Fibroblast of villous mesenchyme (primary cell): ENCODE measurements at places on chromosomes 1 and 21.

DNA sequence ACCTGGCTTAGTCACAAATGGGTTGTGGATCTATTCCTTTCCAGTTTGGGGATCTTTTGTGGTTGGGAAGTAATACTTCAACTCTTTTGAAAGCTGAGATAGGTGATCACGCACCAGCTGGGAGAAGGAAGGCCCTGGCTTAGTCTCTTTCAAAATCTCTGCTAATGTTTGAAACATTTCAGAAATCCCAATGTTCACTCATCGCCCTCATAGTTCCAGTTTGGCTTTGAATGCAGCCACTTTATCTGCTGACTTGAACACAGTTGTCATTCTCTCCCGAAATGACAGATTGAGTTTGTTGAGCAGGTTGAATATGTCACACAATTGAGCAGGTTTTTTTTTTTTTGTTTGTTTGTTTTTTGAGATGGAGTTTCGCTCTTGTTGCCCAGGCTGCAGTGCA is 24.6 kb downstream of the RASAL2 start:
- no peak for DNase-seq

DNA sequence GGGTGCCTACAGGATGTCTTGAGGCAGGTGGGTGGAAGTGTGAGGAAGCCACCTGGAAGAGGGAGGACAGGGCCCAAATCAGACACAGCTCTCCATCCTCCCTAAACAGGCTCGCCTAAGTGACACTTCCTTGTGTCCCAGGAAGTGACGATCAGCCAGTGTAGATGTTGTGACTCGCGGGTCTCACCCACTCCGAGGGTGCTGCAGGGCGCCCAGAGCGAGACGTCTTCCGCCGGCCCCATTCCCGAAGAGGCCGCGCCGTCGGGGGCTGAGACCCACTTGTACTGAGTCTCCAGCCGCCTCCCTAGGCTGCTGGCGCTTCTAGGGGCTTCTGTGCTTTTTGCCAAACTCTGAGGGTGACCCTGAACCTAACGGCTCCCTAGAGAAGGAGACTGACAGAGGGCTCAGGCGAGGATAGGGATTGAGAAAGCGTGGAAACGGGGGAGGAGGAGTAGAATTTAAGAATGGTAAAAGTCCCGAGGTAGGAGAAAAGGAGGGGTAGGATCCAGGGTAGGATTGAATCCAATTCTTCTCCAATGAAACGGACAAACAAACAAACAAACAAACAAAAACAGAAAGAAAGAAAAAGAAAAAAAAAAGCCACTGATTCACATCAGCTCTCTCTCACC is 543 bp upstream of the MARK1 start:
- no peak for DNase-seq

- DNase-seq: no peak
Observed at GRCh38 chr1:201419256-201419655, 2.3 kb downstream of the TNNI1 start.

DNA sequence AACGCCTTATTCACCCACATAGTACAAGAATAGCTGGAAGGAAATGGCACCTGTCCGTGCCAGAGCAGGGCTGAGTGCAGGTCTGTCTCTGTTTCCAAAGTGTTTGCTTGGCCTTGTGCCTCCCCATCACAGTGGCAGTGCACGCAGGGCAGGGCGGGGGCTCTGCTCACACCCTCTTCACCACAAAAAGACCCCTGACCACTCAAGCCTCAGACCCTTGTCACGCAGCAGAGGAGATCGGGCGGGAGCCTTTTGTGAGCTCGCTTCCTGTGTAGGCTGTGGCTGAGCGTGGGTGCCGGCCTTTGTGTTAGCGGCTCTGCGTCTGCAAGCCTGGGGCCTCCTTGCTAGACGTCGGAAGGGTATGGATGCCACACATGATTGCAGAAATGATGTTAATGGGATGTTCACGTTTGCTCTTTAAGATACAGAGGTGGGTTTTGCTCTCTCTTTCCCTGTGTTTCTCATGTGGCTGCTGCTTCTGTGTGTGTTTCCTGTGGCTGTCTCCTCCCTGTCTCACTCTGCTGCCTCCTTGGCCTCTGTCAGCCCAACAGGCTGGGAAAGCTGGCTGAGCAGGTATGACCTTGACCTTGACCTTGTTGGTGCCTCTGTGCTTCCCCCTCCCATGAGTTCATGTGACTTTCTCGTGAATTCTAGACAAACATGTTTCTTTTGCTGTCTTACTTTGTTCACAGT is 45.4 kb downstream of the S100B start:
- no peak for DNase-seq

DNA sequence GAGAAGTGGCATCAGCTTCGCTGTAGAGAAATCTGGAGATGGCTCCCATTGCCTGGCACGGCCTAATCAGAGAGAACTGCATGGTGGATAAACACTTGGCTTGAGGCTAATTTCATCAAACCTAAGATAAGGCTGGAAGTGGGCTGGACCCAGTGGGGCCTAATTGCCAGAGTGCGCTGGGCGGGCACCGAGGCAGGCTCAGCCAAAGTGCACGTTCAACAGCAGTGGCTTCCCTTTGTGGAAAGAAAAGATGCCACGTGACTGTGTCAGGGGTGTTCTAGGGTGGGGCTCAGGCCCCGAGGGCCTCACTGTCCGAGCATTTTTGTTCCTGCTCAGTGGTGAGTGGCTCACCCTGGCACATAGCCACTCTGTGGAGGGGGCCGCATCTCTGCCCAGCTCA is 5.8 kb downstream of the PLCH2 start:
- no peak for DNase-seq

- DNase-seq: peak; percentile 49
Observed at GRCh38 chr1:222928212-222928611, 113.4 kb downstream of the DISP1 start.

DNA sequence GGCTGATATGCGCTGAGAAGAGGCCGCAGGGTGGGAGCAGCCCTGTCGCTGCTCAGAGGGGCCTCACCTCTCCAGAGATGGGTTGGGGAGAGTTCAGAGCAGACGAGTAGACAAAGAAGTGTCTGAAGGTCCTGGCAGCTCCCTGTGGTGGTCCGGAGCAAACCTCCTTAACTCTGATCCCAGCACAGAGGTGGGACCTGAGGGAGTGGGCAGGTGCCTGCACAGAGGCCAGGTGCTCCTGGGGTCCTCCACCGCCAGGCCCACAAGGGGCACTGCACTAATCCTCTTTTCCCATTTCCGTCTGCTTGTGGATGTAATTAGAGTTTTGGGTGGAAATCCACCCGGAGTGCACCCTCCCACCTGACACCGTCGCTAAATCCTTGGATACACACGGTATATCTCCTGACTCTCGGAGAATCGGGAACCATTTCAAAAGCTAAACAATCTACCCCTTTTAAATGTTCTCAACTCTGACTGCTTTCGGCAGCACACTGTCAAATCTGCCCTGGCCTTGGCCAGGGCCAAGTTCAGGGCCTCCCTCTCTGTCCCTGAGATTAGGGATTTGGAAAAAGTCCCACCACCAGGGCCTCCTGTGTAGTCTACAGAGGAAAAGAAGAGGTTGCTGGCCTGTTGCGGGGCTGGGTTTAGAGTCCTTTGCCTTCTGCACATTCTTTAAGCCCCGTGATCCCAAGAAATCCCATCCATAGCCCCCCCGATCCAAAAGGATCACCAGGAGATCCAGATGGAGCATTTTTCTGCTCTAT is 22.4 kb downstream of the CASZ1 start:
- DNase-seq: no peak

DNA sequence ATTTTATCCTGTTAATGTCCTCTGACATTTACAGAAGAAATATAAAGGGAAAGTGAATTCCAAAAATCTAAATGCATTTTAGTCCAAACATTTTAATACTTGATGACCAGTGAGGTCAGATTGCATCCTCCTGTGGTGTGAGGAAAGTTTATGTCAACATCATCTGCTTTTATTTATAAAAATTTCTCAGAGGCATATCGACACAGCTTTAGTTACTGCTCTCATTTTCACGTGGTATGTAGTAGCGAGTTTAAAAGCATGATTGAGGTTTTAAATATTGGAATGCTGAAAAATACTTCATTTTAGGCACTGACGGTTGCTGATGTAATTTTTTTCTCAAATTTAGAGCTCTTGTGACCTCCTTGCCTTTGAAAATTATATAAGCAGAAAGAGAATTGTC is 234.8 kb downstream of the HMCN1 start:
- peak; percentile 59 for DNase-seq

DNA sequence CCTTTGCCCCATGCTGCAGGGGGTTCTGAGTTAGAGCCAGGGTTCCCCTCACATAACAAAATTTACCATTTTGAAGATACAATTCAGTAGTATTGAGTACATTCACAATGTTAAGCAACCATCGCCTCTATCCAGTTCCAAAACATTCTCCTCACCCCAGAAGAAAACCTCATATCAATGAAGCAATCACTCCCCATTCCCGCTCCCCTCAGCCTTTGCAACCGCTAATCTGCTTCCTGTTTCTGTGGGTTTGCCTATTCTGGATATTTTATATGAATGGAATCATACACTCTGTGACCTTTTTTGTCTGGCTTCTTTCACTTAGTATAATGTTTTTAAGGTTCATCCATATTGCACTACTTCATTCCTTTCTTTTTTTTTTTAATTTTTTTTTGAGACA is 32.9 kb downstream of the SERINC2 start:
- DNase-seq: no peak

- no peak for DNase-seq
Observed at GRCh38 chr1:226558036-226558650, 9.6 kb downstream of the STUM start.

- DNase-seq: no peak
Observed at GRCh38 chr1:212482637-212483441, 50.1 kb downstream of the NENF start.

GRCh38 chr1:83882906-83883305 is 116.0 kb downstream of the TTLL7 start:
- DNase-seq: peak; percentile 57

DNA sequence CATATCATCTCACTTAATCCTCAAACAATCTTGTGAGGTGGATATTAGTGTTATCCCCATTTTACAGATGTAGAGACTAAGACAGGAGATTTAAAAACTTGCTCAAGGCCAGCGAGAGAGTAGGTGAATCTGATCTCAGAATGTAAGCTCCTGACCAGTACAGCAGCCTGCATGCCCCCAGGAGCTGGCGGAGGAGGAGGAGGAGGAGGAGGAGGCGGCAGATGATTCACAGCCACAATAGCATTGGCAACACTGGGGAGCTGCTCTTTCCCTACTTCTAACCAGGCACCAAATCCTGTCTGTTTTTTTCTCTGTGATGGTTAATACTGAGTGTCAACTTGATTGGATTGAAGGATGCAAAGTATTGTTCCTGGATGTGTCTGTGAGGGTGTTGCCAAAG is 243.2 kb downstream of the ATG4C start:
- DNase-seq: no peak

DNA sequence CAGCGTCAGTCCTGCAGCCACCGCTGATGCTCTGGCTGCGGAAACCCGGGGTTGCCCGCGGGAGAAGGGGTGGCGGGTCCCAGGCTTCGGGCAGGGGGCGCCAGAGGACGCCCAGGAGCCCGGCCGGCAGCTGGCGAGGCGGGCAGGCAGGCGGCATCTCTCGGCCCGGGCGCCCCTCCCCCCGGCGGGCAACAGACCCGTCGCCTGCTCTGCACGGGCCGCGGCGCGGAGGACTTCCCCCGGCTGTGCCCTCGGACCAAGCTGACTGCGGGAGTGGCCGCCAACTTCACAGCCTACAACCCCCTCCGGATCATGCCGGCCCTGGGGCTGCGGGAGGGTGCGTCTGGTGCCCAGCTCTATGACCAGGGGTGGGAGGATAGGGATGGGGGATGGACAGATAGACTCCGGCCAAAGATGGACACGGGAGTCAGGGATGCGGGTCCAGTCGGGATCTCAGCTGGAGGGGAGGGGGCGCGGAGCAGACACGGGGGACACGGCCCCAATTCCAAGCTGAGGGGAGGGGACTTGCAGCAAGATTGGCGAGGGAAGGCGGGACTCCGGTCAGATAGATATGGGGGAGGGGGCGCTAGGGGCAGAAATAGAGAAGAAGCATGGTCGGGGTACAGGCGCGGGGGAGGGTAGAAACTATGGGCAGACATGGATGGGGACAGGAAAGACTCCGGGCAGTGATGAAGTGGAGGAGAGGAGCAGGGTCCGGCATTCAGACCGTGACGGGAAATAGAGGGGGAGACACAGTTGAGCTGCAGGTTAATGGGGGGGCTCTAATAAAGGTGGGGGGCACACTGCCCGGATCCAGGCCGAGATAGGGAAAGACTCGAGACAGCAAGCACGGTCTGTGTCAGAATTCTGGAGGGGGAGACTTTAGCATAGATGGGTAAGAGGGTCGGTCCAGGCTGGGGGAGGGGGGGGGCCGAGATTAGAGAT is 1.1 kb downstream of the ADGRB2 start:
- DNase-seq: peak; percentile 52

DNA sequence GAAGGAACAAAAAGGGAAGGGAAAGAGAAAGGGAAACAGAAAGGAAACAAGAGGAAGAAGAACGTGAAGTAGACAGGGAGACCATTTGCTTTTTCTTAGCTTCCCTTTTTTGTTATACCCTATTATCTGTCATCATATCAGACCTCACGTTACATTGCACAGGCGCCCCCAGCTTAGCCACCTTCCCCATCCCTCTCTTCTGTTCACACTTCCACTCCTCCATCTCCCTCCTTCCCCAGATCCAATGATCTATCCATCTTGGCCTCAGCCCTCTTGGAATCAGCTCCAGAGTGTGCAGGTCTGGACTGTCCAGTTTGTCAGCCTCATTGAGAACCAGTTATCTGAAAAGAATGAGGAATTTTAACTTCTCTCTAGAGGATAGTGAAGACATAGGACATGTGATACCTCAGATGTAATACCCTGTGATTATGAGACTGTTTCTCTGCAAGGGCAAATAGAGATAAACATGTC is 101.1 kb upstream of the ERRFI1 start:
- peak; percentile 85 for DNase-seq

GRCh38 chr1:150388241-150388640 is 24.3 kb downstream of the RPRD2 start:
- no peak for DNase-seq

DNA sequence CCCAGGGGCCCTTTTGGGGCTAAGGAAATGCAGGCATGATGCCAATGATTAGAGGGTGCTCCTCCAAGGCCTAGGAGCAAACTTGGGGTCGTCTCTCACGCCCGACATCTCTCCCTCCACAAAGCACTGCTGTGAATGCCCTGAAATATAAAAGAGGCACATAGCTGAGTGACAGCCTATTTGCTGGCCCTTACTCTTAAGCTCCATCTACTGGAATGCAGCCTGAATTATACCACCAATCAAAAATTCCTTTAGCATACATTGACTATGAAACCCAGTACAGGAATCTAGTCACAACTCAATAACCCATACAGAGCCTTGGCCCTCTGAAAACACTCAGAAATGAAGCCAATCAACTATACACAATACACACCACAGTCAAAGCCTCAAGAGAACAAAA is 105.5 kb downstream of the LRIG2 start:
- DNase-seq: no peak

- no peak for DNase-seq
Observed at GRCh38 chr1:2019172-2019543, at the start of gene GABRD. GABRD (plus strand) TSS chr1:2019345; CDS start chr1:2019424, 79 bp downstream.

- DNase-seq: peak; percentile 67
Observed at GRCh38 chr1:172719694-172720138, 60.8 kb downstream of the FASLG start.
